ENCODE measurements at places on chromosomes 1 and 21.

DNA sequence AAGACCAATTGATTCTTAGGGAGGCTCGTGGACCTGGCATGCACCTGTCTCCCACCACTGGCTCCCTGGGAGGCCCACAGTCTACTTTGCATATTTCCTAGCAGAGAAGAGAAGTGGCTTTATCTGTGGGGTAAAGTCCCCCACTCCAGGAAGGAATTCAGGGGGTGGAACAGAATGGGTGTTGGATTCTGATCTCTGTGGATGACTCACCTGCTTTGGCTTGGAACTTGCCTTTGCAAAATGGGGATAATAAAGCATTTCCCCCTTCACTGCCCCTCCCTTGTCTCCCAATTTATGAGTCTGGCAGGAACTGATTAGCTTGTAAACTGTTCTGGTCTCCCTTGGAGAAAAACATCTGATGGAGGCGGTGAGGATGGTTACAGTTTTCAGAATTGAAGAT lies 21.2 kb upstream of the OTUD3 start:
- DNase-seq = no peak

- DNase-seq = peak; percentile 62
These were observed 9.4 kb downstream of the TPM3 start for GRCh38 chr1:154182344-154183045.

GRCh38 chr1:93680420-93681100 lies 1.1 kb downstream of the BCAR3 start:
- DNase-seq = peak; percentile 89

DNA sequence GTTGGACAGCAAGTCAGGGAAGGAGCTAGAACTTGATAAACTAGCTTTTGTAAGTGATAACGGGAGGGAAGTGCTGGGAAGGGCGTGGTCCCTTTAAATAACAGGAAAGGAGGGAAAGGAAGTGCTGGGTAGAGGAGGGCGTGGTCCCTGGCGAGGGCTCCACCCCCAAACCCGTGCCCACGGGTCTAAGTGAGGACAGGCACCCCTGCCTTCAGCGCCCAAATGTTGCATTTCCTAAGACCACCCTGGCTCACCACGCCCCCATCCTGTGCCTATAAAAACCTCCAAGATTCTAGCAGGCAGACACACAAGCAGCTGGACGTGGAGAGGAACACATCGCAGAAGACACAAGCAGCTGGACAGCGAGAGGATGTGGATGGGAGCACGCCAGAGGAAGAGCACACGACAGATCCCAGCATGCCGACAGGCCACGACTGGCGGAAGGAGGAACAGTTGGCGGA lies 58.5 kb downstream of the PALMD start:
- no peak for DNase-seq

- DNase-seq = no peak
These were observed 15.5 kb downstream of the PI4KB start for GRCh38 chr1:151311589-151312331.

DNA sequence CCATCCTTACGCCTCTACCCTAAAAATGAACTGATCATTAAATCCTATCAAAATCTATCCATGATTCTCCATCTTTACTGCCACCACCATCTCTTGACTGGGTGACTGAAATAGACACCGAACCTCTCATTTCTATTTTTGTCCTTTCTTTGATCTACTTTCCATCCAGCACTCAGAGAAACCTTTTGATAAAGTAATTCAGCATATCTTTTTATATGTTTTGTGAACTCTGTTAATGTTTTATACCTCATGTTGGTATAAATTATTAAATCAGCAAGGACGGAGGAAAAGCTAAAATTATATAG lies 13.0 kb downstream of the PCNX2 start:
- no peak for DNase-seq

DNA sequence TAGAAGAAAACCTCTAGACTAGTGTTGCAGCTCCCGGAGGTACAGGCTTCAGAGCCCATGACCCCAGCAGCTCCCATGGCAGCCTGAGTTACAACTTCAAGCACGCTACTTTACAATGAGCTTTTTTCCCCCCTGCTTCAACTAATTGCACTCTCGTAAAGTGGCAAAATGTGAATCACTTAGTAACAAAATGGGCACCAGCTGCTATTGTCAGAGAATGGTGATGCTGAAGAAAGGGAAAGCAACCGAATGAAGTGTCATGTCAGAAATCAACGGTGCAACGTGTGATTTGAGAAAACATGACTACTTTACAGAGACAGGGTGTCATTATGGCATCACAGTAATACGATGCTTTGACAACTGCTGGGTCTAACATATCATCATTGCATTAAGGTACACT lies 40.5 kb downstream of the ESRRG start:
- DNase-seq = no peak

DNA sequence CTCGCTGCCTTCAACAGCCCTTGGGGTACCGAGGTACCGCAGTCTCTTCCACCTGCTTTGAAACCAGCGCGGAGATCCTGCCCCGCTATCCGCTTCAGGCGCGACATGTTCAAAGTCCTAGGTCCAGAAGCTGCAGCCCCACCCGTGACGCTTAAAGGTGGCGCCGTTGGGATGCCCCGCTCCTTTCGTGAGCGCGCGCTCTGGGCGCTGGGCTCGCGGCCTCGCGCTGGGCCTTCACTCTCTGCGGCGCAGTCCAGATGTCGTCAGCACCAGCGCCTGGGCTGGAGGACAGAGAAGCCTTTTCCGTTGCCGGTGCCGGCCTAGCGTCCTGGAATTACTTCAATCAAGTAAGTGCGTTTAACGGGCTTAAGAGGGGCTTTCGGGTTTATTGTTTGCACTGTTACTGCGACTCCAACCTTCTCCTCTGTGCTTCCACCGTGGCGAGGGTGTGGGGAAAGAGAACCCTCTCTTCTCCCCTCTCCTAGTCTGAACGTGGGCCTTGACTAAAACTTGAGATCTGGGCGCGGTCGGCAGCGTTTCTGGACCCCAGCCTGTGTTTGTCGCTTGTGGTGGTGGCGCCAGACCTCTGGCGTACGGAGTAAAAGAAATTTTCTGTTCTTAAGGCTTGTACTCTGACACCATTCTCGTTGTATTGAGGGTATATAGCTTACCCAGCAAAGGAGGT lies at the start of gene LRRC40:
LRRC40 (minus strand) TSS at position 146 of the 685 bp plus-strand sequence; CDS start at position 107, 39 bp downstream.
- peak; percentile 96 for DNase-seq

GRCh38 chr1:210616356-210616755 lies 287.7 kb downstream of the HHAT start:
- DNase-seq = no peak

- DNase-seq = peak; percentile 60
These were observed 29.2 kb upstream of the CNTN2 start for GRCh38 chr1:205013683-205014367.

- no peak for DNase-seq
These were observed 20.6 kb upstream of the BACE2 start for GRCh38 chr21:41147096-41147978.

- no peak for DNase-seq
These were observed 199.4 kb upstream of the CACYBP start for GRCh38 chr1:174800216-174800851.
